Fibroblast of skin of back (primary cell): ENCODE measurements at places on chromosomes 16 and 17.
A peak's percentile ranks its signal among the peaks of the same experiment; 100 is the strongest.

DNA sequence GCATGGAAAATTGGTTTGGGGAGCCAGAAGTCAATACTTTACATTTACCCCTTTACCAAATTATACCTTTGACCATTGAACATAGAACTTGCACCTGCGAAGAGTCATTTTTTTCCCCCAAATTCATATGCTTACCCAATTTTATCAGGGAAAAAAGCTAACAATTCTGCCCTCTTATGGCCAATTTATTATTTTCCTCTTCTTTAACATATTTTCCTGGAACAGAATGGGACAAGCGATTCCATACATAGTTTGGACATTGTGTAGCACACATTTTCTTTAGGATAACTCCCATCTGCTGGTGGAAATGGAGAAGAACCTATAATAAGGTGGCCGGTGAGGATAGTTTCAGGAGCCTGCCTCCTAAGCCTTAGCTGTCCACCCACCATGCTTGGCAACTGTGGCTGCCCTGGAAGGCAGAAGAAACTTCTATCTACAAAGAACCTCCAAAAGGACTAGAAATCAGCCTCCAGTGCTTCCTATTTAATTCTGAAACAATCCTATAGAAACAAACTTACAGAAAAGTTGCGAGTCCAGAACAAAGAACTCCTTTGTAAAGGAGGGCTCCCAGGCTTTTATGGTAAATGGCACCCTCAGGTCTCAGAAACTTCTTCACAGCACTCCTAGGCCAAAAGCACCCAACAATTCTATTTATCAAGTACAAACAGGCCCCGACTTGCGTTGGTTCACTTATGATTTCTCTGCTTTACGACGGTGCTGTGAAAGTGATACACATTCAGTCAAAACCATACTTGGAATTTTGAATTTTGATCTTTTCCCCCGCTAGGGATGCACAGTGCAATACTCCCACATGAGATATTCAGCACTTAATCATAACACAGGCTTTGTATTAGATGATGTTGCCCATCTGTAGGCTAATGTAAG is 64.1 kb upstream of the CACNG4 start:
- peak; percentile 66 for DNase-seq

GRCh38 chr16:85418978-85419491 is 194.1 kb upstream of the GSE1 start:
- no peak for DNase-seq

GRCh38 chr17:70912716-70913485 is 743.6 kb downstream of the KCNJ2 start:
- DNase-seq = no peak

DNA sequence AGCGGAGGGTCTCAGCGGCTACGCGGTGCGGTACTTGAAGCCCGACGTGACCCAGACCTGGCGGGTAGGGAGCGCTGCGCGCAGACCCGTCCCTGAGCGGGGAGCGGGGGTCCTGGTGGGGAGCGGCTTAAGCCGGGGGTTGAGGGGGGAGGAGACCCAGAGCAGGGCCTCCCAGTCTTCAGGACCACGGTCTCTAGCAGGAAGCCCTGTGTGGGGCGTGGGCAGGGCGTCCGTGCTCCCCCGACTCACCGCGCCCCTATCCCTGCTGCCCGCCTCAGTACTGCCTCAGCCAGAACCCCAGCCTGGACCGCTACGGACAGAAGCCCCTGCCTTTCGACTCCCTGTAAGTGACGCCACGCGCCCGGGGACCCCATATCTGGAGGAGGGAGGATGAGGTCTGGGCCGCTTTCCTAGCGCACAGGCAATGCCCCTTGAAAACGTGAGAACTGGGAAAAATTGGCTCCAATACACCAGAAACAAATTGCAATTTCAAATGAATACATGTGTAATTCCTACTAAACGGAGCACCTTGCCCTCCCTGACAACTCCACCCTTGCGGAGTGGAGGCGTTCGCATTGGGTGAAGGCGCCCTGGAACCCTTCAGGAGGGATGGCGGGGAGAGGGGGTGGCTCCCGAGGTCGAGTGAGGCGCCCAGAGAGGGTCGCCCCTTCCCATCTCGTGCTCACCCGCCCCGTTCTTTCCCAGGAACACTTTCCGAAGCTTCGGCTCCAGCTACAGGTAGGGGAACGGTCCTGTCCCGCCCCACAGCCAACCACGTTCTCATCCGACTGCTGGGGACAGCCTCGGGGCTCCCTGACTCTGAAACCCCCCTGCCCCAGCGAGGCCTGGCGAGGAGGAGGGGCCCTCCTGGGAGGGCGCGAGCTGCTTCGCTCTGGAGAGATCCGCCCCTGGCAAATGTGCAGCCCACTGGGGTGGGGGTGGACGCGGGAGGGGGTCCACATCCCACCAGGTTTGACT is 14.6 kb upstream of the CNGB1 start:
- DNase-seq = no peak

DNA sequence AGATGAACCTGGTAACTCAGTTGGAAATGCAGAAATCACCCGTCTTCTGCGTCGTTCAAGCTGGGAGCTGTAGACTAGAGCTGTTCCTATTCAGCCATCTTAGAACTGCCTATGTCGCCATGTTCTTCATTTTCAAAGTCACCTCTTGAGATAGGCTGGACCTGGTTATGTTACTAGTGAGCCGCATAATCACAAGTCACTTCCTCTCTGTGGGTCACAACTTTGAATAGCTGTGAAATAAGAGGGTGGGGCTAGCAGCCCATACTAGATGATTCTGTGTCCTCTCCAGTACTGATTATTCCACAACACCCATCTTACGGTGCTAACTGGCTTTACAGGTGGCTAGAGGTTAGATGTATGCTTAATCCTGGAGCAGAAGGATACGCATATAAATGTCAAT is 74.2 kb downstream of the VPS53 start:
- DNase-seq = no peak

GRCh38 chr17:80844418-80844990 is 147.1 kb upstream of the CHMP6 start:
- no peak for DNase-seq

GRCh38 chr17:33517746-33518145 is 224.7 kb upstream of the ASIC2 start:
- DNase-seq = no peak

DNA sequence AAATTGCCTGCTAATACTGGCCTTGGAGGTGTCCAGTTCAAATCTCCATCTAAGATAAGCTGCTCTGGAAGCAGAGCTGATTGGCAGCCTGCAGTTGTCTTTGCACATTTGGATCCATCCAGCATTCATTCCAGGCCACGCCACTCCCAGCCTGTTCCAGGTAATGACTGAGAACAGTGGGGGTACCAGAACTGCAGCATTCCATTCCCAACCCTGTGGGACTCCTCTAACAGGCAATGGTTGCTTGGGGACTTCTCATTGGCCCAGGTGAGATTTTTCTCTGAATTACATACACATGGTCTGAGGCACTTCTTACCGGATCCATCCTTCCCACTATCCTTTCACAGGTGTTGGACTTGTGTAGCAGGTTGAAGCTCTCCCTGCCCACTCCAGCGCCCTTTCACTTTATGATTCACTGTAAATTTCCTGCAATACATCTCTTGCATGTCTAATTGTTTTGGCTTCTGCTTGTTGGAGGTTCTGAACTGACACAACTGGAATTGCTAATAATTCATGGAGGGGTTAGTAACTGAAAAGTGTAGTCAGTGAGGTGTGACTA is 206.1 kb upstream of the ZFHX3 start:
- DNase-seq = no peak

GRCh38 chr17:5396612-5397011 is 22.9 kb downstream of the NUP88 start:
- DNase-seq = no peak

DNA sequence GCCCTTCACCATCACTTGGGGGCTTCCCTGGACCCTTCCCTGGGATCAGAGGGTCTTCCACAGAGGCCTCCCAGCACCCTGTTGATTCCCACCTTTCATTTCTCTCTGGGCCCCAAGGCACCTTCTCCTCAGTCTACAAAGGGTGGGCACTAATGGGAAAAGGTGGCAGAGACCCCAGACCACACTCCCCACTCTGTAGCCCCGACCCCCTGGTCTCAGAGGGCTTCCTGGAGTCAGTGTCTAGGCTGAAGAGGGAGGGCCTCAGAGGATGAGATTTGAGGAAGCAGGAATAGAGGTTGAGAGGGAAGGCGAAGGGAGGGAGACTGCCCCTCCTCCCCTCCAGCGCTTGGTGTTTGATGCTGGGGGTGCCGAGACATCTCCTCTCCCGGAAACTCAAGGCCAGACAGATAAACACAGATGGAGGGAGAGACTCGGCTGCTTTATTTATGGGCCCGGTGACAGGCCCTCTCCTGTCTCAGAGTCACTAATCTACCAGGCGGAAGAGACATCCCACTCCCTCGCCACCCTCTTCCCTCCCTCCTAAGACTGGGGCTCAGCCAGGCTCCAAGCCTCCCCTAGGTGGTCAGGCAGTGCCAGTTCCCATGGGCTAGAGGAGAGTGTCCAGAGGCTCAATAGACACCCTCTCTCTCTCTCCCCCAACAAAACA is 18.5 kb upstream of the SP2 start:
- no peak for DNase-seq

GRCh38 chr17:42673885-42674754 is 2.7 kb downstream of the PLEKHH3 start:
- peak; percentile 49 for DNase-seq

GRCh38 chr17:17041018-17041521 is 1.2 kb upstream of the MPRIP start:
- peak; percentile 77 for DNase-seq

GRCh38 chr16:68374961-68375660 is 64.3 kb downstream of the PRMT7 start:
- DNase-seq = peak; percentile 6

- no peak for DNase-seq
Observed at GRCh38 chr17:74827800-74828199, 31.9 kb downstream of the GRIN2C start.

DNA sequence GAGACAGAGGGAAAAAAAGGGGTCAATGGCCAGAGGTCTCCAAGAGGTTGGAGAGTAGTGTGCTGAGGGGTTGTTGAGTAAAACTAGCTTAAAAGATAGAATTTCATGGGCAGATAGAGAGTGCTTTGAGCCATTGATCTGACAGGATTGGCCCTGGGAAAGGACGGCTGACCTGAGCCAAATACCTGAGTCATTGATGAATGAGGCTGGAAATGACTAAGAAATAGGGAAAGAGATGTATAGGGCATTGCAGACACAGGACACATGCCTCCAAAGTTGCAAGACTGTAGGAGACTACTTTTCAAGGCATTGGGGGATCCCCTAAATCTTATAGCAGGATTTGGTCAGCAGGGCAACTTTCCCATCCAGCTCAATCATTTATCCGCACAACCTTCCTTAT is 168.7 kb downstream of the ABCC12 start:
- DNase-seq = no peak

DNA sequence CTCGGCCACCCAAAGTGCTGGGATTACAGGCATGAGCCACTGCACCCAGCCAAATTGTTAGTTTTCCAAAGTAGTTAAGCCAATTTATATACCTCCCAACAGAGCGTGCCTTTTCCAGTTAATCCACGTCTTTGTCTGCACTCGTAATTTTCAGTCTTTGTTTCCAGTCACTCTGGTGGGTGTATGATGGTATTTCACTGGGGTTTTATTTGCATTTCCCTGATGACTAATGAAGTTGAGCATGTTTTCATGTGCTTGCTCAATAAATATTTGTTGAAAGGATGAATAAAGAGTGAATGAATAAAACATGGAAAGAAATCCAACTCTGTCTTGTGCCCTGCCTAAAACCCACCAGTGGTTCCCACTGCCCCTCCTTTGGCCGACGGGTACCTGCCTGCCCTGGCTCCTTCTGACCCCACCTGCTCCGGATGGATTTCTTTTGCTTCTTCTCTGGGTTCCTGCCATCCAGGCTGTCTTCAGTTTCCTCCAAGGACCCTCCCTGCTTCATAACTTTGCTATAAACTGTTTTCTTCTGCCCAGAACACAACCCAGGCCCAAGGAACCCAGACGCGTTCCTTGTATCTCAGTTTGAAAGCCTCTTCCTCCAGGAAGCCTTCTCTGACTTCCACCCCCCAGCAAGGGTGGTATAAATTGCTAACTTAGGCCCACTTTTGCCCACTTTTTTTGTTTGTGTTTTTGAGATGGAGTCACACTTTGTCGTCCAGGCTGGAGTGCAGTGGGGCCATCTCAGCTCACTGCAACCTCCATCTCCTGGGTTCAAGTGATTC is 3.0 kb upstream of the ABCC1 start:
- DNase-seq = peak; percentile 88

GRCh38 chr17:73393962-73394361 is 82.2 kb upstream of the CDC42EP4 start:
- peak; percentile 50 for DNase-seq
